ENCODE measurements at places on chromosomes 2 and 18.

DNA sequence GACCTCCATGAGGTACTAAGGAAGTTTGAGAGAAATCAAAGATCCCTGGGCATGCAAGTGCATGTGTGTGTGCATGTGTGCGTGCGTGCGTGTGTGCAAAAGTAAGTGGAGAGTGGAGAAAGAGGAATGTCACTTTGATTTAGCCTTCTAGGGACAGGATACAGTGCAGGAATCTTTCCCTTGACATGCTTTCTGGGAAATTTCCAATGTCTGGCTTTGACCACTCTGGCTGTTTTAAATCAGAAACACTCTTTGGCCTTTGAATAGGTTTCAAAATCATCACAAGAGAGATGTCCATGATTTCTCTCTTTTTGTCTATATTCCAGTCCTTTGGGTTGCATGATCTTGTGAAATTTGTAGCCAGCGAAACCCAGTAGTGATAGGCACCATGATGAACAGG is 162.0 kb downstream of the ALK start:
- DNase-seq, result no peak

GRCh38 chr18:13649397-13650390 is 76.7 kb downstream of the FAM210A start:
- no peak for DNase-seq

- no peak for DNase-seq
Observed at GRCh38 chr18:3722649-3723433, 272.9 kb downstream of the TGIF1 start.

- DNase-seq, result no peak
Observed at GRCh38 chr2:221818616-221819320, 246.7 kb upstream of the EPHA4 start.

- DNase-seq, result no peak
Observed at GRCh38 chr2:161166538-161167409, 6.5 kb downstream of the TANK start.

GRCh38 chr2:169775765-169776164 is 22.9 kb upstream of the SSB start:
- no peak for DNase-seq

DNA sequence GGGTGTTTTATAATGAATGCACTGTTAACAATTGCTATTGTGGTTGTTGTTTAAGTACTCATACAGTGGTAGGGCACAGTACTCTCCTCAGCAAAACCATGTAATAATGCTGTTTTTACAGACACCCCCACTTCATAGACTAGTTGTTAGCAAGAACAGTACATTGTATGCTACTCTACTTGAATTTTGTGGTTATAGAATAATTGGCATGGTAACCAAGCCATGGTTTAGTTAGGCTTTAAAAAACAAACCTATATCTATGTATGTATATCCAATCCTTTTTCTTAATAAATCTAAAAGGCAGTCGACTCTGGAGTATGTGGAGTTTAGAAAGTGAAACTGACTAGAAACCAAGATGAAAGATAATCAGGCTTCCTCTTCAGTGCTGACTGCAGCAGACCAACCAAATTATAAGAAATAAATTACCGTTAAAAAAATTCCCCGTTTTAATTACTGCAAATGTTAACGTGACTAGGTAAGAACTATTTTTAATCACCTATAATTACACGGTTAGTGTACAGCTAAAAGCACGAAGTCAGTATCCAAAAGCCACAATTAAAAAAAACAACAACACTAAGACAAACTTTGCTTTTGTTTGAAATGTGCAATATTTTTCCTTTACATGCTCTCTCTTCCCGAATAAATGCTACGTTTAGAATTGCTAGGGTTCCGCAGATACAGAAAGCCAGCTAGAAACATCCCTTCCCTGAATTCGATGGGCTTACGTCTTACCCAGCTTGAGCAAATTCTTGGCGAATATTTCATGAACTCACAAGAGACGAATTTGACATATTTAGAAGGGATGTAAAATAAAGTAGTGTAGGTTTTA is 113.3 kb upstream of the SERTAD2 start:
- no peak for DNase-seq

DNA sequence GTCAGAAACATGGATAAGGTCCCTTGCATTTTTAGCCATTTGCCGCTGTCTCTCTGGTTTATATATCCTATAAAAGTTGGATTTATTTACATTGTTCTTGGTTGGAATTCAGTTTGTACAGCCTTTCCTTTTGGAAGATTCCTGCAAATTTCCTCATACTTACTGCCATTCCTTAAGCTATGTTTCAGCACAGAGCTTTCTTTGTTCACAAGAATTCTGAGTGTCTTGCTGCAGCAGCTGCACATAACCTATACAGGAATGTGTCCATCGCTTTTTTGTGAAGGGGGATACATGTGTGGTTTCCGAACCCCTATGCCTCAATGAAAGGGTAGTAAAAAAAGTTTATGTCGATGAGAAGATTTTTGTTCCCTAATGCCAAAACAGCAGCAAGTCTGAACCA is 48.3 kb upstream of the CCDC68 start:
- no peak for DNase-seq

DNA sequence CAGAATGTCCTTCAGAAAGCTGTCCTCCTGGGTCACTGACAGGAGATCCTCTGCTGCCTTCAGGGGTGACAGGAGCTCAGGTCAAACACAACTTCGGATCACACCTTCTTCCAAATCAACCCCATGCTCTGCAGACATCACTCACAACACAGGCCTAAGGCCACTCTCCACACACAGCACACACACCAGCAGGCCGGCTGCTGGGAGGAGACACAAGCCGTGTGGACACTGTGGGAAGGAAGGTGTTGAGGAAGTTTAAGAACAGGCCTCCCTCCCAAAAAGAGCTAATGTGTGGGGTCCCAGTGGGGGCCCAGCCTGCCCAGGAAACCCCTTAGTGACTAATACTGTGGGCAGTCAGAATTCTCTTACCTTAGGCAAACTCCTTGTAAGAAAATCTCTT is 290.3 kb upstream of the ID2 start:
- no peak for DNase-seq

GRCh38 chr18:59033359-59033758 is 106.3 kb upstream of the SEC11C start:
- DNase-seq, result no peak

DNA sequence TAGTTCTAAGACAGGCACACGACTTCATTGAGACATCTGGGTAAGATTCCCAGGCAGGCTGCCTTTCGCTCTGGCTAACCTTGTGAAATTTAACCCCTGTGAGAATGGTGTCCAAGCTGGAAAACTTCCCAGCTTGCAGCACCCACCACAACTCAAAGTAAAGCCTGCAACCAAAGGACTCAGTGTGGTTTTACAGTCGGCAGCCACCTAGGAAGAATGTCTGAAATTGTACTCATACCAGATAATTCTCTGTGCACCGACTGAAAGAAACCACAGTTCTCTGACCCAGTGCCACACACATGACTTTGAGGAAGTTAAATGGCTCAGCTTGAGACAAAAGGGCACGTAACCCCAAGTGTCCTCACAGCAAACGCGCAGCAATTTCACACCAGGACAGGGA is 125.7 kb downstream of the RBMS1 start:
- DNase-seq, result no peak

DNA sequence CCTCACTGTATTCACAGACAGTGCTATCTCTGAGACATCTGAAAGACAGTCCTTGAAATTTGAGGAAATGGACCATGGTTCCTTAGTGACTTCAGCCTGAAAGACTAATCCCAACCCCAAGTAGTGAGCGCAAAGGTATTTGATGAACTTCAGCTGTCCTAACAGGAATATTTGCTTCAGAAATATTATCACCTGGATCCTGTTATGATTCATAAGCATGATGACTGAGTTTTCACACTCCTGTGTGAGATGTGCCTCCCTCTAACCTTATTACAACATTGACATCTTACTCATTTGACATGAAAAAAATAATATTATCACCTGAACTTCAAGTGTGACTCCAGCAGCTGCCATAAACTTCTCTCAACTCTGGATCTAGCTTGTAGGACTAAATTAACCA is 11.6 kb upstream of the MRPL19 start:
- no peak for DNase-seq

DNA sequence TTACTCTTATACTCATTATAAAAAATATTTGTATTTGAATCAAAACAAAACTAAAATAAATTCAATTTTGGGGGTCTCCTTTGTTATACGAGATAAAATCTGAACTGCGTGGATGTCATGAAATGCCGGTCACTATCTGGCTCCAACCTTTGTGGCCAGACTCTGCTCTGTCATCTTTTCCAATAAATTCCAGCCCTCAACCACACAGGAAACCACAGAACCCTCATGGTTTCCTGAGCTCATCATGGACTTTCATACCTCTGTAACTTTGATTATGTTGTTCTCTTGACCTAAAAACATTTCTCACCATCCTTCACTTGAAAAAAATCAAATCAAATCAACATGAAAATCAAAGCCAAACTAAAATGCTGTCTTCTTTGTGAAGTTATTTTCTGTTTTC is 724.7 kb downstream of the METTL4 start:
- no peak for DNase-seq

DNA sequence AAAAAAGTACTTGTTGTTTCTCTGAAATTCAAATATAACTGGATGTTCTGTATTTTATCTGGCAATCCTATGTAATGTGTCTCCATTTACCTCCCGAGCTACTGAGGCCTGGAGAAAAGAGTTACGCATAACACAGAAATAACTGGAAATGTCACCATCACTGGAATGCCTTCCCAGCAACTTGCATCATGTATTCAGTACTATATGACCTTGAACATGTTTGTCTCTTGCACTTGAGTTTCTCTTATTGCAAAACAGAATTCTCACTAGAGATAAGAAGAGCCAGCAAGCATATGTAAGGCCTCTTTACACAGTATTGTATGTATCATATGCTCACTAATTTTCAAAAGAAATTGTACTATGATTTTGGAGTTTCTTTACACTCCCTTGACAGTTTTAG is 99.6 kb upstream of the CTAGE1 start:
- no peak for DNase-seq

GRCh38 chr2:126238251-126238650 is 417.7 kb upstream of the GYPC start:
- no peak for DNase-seq

DNA sequence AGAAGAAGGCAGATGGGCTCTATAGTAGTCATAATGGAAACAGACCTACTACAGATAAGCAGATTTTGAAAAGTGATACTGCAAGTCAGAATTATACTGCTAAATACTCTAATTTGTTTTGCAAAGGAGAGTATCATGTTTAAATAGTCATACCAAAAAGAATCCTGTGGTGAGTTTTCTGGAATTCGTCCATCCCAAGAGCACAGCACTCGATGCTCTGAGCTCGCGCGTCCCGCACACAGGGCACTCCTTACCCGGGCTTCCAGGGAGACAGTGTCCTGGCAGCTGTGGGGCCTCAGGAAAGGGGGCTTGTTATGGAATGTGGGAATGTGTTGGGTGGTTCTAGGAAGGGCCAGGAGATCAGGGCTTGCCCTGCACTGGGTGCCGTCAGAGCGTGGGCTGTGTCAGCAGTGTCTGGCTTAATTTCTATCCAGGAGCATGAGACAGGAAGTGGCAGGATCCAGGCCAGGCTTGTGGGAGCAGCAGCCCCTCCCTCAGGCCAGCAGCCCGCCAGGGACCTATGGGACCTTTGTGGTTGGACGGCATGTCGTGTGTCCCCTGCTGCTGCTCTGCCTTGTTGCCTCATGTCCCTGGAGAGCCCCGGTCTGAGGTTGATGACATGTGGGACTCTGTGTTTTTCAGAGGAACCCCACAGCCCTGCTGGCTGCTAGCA is 193.2 kb upstream of the TPO start:
- no peak for DNase-seq

DNA sequence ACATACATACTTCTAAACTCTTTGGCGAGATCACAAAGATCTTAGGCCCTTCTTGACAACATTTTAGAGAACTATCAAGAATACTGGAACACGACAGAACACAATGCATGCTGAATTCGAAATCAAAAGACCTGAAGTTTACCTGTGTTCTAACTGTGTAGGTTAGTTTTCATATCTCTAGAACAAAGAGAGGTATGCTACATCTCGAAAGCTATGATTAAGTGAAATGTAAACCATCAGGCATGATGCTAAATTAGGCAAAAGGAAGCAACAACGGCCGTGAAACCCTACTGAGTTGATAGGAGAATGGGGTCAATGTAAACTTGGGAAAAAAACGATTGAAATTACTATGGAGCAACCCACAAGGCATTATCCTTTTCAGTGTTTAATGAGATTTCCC is 43.7 kb downstream of the IKZF2 start:
- DNase-seq, result no peak

- DNase-seq, result no peak
Observed at GRCh38 chr2:12032398-12032797, 286.0 kb downstream of the LPIN1 start.

- no peak for DNase-seq
Observed at GRCh38 chr2:110969696-110970095, 151.0 kb upstream of the BCL2L11 start.

GRCh38 chr18:57242285-57242684 is 95.4 kb downstream of the BOD1L2 start:
- no peak for DNase-seq

DNA sequence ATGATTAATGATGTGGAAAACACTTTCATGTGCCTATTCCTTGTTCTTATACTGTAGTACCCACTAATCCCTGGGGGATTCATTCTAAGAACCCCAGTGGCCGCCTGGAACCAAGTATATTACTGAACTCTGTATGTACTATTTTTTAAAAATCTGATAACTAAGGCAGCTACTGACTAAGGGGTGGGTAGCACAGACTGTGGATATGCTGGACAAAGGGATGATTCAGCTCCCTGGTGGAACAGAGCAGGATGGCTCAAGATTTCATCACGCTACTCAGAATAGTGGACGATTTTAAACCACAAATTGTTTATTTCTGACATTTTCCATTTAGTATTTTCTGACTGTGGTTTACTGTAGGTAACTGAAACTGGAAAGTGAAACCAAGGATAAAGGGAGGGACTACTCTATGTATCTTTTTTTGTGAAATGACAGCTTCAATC is 41.8 kb upstream of the CDC42EP3 start:
- no peak for DNase-seq

DNA sequence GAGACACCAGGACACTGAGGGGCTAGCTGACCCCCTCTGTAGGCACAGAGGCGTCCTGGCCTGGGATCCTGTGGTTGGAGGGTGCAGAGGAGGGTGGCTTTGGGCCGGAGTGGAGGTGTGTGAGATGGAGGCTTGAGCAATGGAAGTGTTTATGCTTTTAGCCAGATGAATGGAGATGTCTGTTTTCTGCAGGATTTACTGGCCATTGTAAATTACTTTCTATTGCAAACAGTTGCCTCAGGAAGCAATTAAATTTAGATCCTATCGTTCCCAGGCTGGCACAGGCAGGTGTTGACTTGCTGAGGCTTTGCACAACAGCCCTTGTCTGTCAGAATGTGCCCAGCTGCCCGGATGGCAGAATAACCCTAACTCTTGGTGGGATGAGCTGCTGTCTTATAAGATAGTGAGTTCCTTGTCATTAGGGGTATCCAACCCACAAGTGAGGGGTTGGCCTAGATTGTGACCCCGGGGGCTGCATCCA is 1.8 kb upstream of the ARID5A start:
- DNase-seq, result no peak

DNA sequence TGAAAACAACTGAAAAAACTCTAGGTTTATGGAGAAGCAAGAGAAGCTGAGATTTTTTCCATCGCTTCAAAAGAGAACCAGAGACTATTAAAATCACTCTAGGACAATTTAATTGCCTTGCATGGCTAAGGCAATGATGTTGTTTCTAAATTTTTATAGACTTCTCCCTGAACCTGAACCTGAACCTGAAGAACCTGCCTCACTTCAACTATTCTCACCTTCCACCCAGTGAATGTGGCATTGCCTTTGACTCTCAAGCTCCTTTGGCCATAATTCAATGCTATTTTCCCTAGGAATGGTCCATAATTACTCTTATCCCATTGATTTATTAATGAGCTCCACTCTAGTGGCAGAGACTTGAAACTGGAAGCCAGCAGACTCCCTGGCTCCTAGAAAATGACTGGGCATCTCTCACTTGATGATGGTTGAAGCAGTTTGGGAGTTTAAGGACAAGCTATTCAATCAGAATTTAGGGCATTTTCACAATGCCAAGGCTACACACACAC is 303.8 kb upstream of the UBE2E3 start:
- DNase-seq, result no peak
